Inflammatory macrophage treated with lipopolysaccharide for 1 hour (primary cell): ENCODE measurements at places on chromosomes 7 and 10.

- no peak for DNase-seq
Observed at GRCh38 chr7:26060733-26061677, 91.0 kb upstream of the NFE2L3 start.

- no peak for DNase-seq
Observed at GRCh38 chr7:156384706-156385105, 255.9 kb upstream of the RNF32 start.

GRCh38 chr7:46486256-46487206 is 565.5 kb upstream of the IGFBP3 start:
- no peak for DNase-seq

GRCh38 chr10:127905001-127905847 is 1.7 kb upstream of the PTPRE start:
- no peak for DNase-seq

DNA sequence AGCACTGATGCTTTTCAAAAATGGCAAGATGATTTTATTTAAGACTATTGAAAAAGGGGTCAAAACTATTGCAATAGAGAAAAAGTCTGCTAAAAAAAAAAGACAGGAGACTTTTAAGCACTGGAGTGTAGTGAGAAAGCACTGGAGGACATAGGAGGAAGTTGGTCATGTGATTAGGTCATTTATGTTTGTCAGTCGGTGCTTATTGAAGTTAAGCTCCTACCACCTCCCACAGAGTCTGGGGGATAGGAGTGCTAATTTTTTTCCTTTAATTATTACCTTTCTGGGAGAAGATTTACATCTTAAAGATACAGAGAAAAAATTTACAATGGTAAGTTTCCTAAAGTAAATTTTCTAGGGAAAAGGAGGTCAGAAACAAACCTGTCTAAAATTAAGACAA is 80.2 kb upstream of the TMEM229A start:
- DNase-seq, result no peak

GRCh38 chr7:25424113-25424512 is 195.8 kb upstream of the NPVF start:
- no peak for DNase-seq

DNA sequence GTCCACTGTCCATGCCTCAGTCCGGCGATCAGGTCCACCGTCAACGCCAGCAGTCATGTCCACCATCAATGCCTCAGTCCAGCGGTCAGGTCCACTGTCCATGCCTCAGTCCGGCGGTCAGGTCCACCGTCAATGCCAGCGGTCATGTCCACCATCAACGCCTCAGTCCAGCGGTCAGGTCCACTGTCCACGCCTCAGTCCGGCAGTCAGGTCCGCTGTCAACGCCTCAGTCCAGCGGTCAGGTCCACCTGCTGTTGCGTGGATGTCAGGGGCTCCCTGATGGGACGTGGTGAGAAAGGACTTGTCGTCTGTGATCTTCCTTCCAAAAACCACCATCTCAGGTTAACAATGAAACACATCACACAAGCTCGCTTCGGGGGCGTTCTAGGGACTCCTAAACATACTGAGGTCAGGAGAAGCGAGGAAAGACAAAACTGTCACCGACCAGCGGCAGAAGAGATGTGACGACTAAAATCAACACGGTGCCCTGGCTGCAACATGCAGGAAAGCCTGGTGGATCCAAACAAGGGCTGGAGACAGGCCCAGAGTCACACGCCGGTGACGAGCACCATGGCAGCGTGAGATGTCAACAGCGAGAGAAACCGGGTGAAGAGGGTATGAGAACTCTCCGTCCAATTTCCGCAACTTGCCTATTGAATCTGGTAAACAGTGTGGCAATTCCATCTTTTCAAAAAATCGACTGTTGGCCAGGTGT is 264.2 kb downstream of the MAD1L1 start:
- DNase-seq, result no peak

GRCh38 chr7:108236681-108237415 is 106.7 kb upstream of the LAMB4 start:
- DNase-seq, result no peak

DNA sequence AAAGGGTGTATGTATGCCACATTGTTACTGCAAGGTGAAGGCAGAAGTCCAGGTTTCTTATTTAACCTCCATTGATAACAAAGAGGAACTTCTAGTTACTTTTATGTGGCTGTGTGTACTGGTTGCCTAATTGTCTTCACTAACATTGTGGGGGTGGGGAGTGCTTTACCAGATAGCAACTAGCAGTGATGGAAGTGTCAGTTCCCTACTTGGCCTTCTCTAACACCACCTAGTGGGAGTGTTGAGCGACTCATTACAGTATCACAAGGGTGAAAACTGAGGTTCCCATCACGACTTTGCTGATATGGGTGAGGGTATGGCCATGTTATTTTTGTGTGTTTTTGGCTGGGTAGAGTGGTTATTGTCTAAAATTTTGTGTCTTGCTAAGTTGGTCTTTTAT is 274.4 kb downstream of the THSD7A start:
- DNase-seq, result peak; percentile 73

GRCh38 chr10:117552701-117553141 is 10.2 kb downstream of the EMX2 start:
- no peak for DNase-seq

GRCh38 chr10:81179805-81180452 is 642.2 kb downstream of the SH2D4B start:
- peak; percentile 2 for DNase-seq

GRCh38 chr7:122675011-122675410 is 23.9 kb downstream of the RNF133 start:
- DNase-seq, result no peak

GRCh38 chr10:3468919-3469638 is 296.5 kb upstream of the PITRM1 start:
- peak; percentile 98 for DNase-seq

DNA sequence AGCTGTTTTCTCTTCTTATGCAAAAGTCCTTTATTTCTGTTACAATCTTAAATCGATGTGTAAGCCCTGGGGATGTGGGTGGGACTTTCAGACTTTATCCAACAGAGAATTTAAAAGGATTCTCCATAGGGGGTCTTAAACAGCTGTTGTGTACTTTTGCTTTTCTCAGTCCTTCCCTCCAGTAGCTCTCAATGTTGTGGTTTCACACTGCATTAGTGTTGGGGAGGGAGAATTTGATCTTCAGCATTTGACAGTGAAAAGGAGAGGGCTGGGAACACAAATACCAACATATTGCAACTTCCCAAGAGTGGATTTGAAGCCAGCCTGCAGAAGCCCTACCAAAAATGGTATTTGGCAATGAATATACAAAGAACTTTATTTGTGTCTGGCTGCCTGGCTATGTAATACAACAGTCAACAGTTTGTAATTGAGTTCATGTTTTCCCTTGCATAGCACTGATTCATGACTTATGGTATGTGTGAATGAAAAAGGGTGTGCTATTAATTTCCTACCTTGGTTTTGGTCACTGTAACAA is 80.1 kb upstream of the CAPZA2 start:
- DNase-seq, result no peak

- DNase-seq, result no peak
Observed at GRCh38 chr10:78528749-78529204, 495.1 kb downstream of the RPS24 start.

- no peak for DNase-seq
Observed at GRCh38 chr7:131976411-131976810, 420.0 kb upstream of the PODXL start.
